ENCODE measurements at places on chromosomes 13 and 19.

DNA sequence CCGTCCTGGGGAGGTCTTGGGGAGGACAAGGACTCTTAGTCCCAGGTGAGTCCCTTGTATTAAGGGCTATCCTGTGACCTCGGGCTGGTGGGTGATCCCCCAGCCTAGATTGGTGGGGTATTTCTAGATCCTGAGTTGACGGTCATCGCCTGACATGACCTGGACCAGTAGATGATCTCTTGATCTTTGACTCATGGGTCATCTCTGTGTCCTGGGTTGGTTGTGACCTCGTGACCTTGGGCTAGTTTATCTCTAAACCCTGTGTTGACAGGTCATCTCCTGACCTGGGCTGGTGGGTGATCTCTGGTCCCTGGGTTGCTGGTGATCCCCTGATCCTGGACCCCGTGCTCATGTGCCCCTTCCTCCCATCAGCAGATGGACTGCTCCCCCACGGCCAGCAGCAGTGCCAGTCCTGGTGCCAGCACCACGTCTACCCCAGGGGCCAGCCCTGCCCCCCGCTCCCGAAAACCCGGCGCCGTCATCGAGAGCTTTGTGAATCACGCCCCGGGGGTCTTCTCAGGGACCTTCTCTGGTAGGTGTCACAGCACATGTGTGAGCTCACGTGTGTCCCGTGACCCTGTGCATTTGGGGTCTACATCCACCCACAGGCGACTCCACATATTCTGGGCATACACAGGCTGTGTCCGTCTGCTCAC lies 6.3 kb downstream of the MIDN start:
- DNase-seq, result no peak

DNA sequence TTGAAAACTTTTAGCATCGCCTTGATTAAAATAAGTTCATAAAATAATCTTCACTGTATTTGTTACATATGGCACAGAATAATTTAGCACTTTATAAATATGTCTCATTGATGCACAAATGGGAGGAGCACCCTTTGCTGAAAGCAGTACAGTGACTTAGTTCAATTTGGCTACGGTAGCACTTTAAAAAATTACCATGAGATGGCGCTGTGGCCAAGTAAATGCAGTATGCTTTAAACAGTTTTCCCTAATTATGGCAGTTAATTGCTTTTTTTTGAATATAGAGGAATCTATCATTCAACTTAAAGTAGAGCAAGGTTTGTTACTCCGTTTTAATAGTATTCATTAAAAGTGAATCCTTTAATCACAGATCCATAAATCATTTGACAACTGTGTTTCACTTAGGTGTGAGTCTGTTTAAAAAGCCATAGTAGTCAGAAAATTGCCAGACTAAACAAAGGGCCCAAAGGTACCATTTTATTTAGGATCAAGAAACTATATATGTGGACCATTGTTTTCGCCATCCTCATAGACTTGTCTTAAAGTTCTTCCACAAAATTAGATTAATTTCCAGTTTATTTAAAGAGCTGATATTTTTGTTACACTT lies 34.7 kb upstream of the ESD start:
- peak; percentile 81 for DNase-seq

DNA sequence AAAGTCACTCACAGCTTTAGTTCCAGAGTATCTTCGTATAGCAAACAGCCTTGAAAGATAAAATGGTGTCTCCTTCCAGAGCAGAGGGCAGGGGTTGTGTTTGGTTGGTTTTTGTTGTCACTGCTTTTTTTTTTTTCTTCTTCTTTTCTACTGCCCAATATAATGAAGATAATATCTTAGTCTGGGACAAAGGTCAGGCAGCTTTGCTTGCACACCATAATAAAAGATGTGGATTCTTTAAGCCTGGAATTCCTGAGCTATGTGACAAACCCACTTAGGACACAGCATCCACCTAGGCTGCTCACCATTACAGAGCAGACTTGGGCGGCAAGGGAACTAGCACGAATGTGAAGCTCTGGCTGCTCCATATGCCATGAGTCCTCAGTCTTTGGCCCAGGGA lies 165.6 kb upstream of the MIR17HG start:
- no peak for DNase-seq

DNA sequence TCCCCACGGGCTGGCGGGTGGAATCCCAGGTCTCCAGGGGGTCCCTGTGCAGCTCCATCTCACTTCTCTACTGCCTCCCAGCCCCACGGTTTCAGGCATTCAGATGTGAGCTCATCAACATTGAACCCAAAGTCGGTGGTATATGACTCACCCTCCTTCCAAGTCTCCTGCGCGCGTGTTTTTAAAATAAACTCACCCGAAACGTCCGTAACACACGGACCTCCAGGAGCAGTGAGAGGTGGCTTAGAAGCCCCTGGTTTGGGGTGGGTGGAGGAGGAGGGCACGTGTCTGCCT lies 14.0 kb upstream of the CRTC1 start:
- DNase-seq, result no peak

GRCh38 chr19:41887711-41888382 lies 4.9 kb downstream of the ARHGEF1 start:
- no peak for DNase-seq

- DNase-seq, result no peak
Observed at GRCh38 chr13:106238690-106239089, 296.8 kb downstream of the EFNB2 start.

DNA sequence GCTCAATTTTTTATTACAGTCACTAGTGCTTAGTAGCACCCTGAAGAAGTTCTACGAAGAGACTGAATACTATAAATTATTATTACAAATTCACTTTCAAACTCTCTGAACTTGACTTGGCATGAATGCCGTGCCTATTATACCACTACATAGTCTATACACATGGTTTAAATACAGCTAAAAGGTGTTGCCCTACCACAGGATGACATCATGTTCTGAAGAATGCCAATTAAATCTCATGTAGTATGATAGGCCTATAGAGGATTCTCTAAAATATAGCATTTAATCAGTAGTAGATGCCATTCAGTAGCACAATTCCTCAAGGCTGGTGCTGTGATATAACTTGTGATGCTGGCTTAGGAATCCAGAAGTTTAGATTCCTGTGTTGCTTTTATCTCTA lies 16.7 kb upstream of the POSTN start:
- no peak for DNase-seq

DNA sequence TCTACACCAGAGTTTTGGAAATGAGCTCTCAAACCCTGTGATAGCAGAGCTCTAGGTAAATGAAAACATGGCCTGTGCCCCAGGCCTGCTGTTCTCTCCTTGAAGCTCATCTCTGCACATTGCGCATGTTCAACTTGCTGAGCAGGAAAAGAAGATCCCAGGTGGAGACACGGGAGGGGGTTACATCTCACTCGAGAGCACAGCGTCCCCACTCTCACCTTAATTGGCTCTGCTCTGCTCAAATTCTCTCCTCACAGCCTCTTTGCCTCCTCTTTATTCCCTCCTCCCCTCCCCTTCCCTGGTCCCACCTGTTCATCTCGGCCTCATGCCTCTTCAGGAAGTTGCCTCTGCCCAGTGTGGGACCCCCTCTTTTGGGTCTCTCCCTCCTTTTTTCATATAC lies 44.7 kb downstream of the RGCC start:
- no peak for DNase-seq

DNA sequence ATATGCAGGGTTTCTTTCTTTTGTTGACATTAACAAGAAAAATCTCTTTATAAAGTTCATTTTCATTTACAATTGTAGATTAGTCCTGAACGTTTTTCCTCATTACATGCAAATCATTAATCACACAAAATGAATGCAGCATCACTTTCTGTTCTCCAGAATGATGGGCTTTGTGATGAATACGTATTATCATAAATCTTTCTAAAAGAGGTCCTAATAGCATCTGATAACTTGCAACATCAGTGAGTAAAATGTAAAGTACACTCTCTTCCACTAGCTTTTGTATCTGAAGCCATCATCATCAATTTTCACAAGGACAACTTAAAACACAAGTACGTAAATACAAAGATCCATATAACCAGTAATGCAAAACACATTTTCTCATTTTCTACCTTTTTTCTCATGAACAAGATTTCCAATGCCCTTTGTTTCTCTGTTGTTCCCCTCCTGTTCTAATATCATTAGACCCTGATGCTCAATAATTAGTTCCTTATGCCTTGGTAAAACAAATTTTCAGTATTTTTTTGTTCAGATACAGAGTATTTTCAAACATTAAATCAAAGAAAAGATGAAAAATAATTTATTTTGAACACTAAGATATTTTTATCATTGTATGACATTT lies 437.4 kb upstream of the MIR17HG start:
- no peak for DNase-seq

GRCh38 chr19:53101518-53101917 lies 1.7 kb downstream of the ZNF160 start:
- no peak for DNase-seq

DNA sequence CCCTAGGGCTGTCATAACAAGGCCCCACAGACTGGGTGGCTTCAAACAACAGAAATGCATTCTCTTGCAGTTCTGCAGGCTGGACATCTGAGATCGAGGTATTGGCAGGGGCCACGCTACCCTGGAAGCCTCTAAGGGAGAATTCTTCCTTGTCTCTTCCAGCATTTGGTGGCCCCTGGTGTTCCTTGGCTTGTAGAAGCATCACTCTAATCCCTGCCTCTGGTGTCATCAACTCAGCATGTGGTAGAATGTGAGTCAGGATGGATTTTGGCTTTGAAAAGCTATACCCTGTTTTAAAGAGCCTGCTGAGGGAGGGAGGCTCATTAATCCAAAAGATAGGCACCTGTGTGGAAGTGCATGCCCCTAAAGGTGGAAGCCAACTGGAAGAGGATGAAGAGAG lies 7.9 kb upstream of the GGACT start:
- DNase-seq, result no peak

DNA sequence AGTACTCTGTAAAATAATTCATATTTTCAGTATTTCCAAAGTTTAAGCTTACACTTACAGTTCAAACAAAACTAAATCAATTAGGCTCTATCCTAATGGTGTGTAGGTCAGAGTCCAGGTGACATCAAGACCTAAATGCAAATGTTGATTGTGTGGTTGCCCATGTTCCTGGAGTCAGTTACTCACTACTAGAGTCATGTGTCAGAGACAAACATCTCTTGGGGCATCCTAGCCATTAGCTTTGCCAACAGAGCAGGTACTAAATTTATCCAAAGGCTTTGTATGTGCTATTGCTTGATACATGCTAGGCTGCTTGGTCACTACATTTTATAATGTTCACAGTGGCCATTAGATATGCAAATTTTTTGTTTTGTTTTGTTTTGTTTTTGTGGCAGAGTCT lies 11.7 kb downstream of the SPRY2 start:
- no peak for DNase-seq

DNA sequence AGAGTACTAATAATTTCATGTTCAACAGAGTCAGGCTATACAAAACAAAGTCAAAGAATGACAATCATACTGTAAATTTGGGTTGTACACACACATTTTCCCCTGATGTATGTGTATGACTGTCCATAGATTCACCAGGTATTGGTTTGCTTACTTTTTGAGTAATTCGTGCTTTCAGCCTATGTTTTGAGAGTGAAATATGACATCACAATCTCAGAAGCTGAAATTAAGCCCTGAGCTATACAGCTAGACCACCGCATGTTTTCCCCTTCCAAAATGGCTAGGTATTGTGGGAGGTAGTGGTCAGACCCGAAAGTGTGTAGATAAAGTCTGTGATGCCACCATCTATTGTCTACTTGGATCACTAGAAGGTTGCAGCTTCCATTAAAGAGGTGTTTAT lies 102.8 kb downstream of the KATNAL1 start:
- no peak for DNase-seq

DNA sequence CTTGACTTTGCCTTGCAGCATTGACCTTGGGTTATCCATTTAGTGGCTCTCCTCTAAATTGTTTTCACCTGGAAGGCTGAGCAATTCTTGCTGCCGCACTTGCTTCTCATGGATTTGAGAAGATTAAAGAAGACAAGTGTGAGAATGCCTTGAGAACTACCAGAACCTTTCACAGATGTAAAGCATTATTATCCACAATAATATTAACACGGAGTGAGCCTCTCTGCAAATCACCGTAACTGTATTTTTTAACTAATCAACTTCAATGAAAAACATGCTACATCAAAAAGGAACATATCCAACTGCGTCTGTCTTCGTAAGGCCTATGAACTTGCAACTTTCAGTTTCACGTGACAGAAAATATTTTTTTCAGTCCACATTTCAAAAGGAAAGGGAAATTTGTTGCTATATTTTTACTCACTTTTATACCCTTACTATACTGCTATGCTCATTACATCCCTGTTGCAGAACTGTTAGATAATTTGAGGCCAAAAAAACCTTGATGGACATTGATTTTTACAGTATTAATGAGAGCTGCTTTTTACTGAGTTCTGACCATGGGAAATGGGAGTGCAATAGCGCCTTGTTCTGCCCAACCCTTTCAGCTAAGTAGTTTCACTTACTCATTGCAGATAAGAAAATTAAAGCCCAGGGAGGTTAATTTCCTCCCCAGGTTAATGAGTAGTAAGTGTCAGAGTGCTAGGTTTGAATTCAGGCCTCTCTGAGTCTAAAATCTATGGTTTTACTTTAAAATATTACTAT lies 93.8 kb upstream of the RAP2A start:
- DNase-seq, result no peak

DNA sequence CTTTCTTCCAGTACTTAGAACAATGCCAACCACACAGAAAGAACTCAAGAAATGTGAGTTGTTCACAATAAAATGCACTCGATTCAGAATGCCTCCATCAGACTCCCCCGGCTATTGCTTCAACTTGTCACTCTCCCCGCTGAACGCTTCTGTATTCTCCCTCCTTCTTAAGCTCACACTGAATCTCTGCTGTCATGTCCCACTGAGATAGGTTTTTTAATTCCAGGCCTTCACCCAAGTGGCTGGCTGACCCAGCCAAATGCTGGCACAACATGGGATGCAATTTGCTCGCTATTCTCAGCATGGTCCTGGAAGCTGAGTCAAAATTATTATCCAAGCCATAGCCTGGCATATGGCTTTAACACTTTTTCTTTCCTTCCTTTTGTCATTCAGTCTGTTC lies 76.8 kb upstream of the SERP2 start:
- DNase-seq, result no peak

DNA sequence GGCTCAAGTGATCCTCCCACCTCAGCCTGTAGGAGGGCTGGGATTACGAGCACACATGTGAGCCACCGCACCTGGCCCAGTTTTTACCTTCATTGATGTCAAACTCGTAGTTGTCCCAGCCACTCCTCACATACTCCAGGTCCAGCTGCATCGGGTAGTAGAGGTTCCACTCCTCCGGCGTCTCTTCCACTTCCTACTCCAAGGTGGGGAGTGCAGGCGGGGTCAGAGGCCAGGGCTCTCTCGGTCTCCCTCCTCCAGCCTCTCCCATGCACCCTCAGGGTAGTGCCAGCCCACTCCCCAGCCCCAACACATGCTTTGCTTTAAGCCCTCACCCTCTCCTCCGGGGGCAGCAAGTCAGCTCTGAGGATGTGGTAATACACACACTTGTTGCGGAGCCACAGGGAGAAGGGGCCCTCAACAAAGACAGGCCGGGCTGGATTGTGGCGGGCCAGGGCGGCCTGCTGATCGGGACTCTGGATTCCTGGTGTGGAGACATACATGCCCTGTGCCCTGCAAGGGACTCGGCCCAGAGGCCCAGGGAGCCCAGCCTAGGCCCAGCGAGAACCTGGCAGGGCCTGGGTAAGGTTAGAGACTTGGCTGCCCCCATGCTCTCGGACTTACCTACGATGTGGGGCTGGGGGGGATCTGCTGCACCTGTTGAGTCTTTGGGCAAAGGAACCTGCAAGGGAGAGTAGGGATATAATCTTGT lies 1.9 kb upstream of the ZNF653 start:
- no peak for DNase-seq

- no peak for DNase-seq
Observed at GRCh38 chr13:22592515-22592914, 588.3 kb upstream of the SGCG start.

Measured in NCI-H82 (cell line).